ENCODE measurements at places on chromosomes 16 and 17. TPM values are rescaled to one million over a fixed set of nuclear protein-coding genes. Genes with fewer than 3 reads are reported as not detected.
A peak's percentile ranks its signal among the peaks of the same experiment; 100 is the strongest.

DNA sequence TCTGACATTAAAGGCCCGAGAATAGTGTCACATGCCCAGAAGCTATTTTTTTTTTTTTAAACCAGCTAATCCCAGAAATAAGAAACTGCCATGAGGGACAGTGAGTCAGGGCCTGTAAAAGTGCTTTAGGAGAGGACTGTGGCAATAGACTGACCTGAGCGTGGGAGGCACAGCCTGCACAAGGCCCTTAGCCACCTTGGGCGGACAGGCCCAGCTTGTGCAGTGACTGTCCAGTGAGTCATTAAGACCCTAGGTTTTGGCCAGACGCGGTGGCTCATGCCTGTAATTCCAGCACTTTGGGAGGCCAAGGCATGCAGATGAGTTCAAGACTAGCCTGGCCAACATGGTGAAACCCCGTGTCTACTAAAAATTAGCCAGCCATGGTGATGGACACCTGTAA, 343.0 kb upstream of the ZFHX3 start:
- DNase-seq = no peak

GRCh38 chr17:58329810-58330537, 1.4 kb upstream of the TSPOAP1 start:
- DNase-seq = peak; percentile 73

Gene PLEKHG4
- 35.4 TPM for total RNA-seq

- DNase-seq = no peak
Measured at GRCh38 chr17:69908626-69909368, 166.2 kb upstream of the KCNJ16 start.

DNA sequence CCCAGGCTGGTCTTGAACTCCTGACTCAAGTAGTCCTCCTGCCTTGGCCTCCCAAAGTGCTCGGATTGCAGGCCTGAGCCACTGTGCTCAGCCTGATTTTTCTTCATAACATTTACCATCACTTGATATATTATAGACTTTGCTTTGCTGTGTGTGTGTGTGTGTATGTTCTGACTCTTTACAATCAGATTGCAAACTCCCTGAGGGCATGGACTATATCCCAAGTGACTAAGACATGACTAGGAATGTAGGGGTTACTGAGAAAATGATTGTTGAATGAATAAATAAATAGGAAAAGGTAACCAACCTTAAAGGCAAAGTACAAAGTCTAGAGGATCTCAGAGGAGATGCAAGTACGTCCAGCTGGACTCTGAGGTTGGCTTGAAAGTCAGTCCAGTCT, 9.6 kb upstream of the OR2C1 start:
- no peak for DNase-seq

GRCh38 chr17:76585033-76585648, 519 bp downstream of the ST6GALNAC2 start:
- DNase-seq = no peak

Gene FA2H
- not detected for total RNA-seq

GRCh38 chr17:74210191-74211140, 2.9 kb upstream of the TTYH2 start:
- peak; percentile 83 for DNase-seq

- DNase-seq = no peak
Measured at GRCh38 chr17:37261286-37261685, 114.5 kb upstream of the C17orf78 start.

DNA sequence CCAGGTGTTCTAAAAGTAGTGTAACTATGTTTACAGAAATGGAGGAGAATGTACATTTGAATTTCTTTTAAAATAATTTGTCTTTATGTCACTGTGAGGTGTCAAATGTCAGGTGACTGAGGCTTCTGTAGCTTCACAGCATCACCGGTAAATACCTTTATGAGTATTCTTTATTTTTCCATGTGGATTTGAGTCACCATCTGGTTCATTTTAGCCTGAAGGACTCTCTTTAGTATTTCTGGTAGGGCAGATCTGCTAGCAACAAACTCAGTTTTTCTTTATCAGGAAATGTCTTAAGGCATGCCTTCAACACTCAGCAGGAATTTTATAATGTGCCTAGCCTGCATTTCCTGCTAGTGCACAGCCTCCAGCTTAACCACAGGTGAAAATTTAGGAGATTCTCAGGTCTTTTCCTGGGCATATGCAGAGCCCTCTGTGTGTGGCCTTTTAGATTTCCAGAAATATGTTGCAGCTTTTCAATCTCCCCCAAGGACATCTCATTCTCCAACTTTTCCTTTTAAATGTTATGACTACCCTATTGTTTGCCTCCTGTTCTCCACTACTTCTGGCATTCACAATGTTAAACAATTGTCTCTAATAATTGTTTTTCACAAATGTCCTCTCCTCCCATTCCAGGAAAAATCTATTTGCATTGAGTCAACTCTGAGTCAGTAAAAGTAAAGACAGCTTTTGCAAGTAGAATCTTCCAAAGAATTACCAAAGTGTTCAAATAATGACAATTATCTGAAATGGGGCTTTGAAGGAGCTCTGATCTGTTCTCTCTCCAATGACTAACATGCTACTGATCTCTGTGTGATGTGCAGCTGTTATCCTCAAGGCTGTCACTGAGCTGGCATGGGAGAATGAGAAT, 239.4 kb upstream of the CPHXL start:
- DNase-seq = no peak

Gene STH
- total RNA-seq = not detected

GRCh38 chr17:8015957-8016631, 13.7 kb downstream of the GUCY2D start:
- DNase-seq = peak; percentile 59

Gene FASN
- 605 TPM for total RNA-seq

- DNase-seq = no peak
Measured at GRCh38 chr17:76270770-76271668, 5.9 kb downstream of the UBALD2 start.

- DNase-seq = no peak
Measured at GRCh38 chr16:47858333-47858982, 297.3 kb downstream of the ABCC12 start.

DNA sequence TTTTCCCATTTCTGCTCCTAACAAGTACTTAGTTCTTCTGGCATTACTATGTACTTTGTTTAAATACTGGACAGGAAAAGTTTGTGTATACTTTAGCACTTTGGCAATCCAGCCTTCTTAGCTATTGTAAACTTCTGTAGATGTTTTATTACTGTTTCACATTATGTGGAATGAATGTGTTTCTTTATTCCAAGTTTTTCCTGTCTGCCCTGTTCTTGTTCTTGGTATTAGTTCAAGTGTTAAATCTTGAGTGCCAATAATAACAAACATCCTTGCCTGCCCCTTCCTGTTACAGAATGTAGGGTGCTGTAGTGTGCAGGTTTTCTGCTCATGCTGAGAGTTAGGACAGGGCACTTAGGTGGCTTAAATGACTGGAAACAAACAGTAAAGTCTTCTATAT, 7.3 kb upstream of the CAPNS2 start:
- DNase-seq = no peak

Gene PRAC2
- not detected for total RNA-seq

Gene MPV17L
- 0.11 TPM for total RNA-seq

Gene PRDM7
- not detected for total RNA-seq

DNA sequence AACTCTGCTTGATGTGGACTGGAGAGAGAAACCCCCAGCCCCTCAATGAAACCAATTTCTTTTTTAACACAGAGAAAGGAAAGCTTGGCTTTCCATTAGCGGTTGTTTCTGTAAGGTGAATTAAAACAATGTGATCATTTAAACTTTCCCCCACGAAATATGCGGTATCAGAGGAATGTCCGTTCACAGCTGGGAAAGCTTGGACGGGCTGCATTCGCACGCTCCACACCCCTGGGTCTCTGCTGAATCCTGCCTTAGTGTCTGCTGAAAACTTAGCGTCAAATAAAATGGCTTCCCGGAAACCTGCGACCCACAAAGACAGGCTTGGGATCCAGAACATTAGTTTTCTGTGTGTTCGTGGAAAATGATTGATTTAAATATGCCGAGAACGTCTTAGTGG, 71.7 kb downstream of the C16orf95 start:
- DNase-seq = no peak

Data from K562 (cell line).